ENCODE measurements at places on chromosomes 11 and 22.
A peak's percentile ranks its signal among the peaks of the same experiment; 100 is the strongest.

GRCh38 chr11:125211191-125211947, 46.8 kb downstream of the PKNOX2 start:
- no peak for DNase-seq

GRCh38 chr11:81857386-81857785, 876.3 kb downstream of the FAM181B start:
- no peak for DNase-seq

GRCh38 chr11:74138572-74138971, 32.2 kb downstream of the C2CD3 start:
- DNase-seq, result no peak

GRCh38 chr22:50220603-50221409, 20.0 kb downstream of the SELENOO start:
- DNase-seq, result no peak

GRCh38 chr22:49724893-49725489, 102.7 kb downstream of the BRD1 start:
- peak; percentile 1 for DNase-seq

- no peak for DNase-seq
These were observed 245.1 kb downstream of the DDX10 start for GRCh38 chr11:108909921-108910320.

- no peak for DNase-seq
These were observed 512 bp downstream of the TOLLIP start for GRCh38 chr11:1308743-1309497.

GRCh38 chr11:101797335-101797734, 117.5 kb upstream of the CEP126 start:
- no peak for DNase-seq

GRCh38 chr11:575313-575995, 816 bp upstream of the PHRF1 start:
- no peak for DNase-seq

DNA sequence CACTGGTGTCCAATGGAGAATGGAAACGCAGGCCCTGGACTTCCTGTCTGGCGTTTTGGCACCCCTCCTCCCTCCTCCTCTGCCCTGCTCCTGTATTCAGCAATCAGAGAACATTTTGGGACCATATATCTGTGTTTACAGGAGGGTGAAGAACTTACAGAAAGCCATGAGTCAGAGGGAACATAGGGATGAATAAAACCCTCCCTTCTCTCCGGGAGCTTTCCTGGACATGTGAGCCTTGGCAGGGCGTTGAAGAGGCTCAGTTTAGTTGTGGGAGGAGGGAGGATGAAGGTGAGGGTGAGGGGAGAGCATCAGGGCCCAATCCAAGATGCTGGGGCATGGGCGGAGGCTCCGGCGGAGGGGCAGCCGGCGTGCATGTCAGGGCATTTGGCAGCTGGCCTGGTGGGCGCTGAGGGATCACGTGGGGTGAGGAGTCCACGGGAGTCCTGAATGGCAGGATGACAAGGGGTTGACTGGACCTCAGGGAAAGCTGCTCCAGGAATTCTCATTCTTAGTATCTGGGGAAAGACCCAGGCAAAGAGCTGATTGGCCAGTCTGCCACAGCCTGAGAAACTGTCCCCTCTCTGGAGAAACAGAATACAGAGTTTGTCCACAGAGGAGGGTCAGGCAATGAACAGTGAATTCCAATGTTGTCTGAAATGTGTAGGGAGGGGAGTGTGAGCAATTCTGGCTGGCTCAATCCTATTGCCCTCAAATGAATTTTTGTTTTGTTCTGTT, 28.9 kb downstream of the MICAL2 start:
- DNase-seq, result no peak

DNA sequence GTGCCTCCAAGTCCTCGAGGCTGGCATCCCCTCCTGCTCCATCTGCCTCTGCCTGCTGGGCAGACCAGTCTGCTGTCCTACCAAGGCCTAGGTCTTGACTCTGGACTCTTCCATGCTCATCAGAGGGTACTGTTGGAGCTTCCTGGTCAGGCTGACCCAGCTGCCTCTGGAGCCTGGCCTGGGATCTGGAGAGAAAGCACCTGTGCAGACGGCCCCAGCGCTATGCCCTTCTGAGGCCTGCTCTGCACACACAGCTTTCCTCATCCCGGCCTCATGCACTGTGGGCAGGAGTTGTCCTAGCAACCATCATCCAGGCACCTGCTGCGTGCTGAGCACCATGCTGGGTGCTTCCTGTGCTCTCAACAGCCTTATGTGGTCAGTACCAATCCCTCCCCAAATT, 70.8 kb downstream of the CDKN1C start:
- DNase-seq, result no peak

DNA sequence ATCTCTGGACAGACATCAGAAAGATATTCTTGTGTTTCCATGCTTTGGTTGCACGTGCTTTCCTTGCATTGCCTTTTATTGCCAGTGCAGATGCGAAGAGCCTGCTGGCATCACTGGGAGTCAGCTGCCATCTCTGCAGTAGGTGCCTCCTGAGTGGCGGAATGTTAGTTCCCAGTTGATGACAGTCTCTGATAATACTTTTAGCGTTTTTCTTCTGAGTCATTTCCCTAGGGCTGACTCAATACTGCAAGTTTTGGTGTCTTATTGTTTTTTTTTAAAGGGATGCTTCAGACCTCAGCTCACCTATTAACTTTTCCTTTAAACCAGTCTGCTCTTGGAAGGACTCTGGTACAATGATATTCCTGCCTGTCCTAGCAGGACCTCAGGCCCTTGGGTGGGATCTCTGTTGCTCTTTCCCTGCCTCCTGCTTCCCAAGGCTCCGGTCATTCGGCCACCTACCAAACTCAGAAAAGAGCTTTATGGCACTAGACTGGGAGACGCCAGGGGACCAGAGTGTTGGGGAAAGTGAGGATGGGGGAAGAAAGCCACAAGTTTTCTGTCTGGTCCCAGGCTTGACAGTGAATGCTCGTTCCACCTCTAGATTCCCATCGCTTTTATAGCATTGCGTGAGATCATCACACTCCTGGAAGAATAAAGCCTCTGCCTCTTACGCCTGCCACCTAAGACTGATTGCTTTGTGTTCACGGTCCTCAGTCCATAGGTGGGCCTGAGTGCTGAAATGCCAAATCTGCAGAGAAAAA, 308.7 kb downstream of the DDX10 start:
- DNase-seq, result no peak

DNA sequence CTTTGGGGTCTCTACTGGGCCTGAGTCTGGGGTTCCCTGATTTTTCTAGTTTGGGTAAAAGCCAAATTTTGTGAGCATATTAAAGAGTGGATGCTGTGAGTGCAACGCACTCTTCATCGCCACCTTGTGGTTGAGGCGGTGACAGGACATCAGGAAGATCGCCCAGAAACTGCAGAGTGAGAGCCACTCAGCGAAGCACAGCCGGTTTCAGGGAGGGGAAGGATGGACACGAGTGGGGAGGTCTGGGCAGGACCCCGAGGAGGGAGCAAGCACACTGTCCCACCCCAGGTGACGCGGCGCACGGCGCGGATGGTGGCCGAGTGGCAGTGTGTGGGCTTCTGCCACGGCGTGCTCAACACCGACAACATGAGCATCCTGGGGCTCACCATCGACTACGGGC, 9.1 kb downstream of the SELENOO start:
- DNase-seq, result peak; percentile 63

- no peak for DNase-seq
These were observed 14.9 kb downstream of the AP2A2 start for GRCh38 chr11:940496-941135.

GRCh38 chr11:78935398-78936068, 360.9 kb upstream of the NARS2 start:
- DNase-seq, result peak; percentile 75

DNA sequence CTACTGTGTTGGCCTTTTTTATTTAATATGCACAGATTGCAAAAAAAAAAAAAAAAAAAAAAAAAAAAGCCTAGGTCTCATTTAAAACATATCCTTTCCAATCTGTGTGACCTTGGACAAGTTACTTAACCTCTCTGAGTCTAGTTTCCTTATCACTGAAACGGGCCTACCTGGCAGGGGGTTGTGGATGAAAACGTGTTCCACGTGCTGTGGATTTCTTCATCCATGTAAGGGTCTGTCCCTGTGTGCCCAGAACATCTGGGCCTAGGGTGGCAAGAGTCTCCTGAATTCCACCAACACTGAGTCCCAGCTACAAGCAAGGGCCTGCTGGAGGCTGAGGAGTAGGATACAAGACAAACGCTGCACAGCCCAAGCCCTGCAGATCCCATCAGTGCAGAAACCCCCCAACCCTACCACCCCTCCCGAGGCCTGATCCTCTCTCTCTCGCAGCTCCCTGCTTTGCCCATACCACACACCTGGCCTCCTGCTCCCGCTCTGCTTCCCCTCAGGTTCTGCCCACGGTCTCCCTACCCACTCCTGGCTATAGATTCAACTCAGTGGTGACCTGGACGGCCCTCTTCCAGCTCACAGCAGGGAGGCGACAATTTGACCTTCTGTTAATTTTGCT, 4.7 kb upstream of the GNAZ start:
- DNase-seq, result no peak

DNA sequence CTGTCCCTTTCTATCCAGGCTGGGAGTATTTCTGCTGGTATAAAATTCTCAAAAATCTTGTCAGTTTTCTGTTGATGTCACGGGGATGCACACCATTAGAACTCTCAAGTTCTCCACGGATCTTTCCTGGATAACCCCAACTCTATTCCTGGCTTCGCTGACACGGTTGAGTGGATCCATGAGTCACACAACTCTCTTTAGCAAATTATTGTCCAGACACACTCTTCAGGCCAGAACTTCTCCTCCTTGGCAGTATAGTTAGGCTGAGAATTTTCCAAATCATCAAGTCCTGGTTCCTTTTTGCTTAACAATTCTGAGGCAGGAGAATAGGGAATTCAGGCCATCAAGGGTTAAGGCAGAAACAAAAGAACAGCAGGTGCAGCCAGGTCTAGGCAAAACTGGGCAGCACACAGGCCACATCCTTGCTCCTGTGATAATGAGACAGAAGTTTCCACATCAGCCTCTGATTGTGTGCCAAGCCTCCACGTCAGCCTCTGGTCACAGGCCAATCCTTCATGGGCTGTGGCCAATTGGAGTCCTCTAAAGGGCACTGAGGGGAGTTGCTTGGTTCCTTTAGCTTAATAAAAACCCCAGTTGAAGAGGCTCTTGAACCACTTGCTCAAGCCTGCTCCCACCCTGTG, 5.7 kb upstream of the ACAT1 start:
- DNase-seq, result no peak

DNA sequence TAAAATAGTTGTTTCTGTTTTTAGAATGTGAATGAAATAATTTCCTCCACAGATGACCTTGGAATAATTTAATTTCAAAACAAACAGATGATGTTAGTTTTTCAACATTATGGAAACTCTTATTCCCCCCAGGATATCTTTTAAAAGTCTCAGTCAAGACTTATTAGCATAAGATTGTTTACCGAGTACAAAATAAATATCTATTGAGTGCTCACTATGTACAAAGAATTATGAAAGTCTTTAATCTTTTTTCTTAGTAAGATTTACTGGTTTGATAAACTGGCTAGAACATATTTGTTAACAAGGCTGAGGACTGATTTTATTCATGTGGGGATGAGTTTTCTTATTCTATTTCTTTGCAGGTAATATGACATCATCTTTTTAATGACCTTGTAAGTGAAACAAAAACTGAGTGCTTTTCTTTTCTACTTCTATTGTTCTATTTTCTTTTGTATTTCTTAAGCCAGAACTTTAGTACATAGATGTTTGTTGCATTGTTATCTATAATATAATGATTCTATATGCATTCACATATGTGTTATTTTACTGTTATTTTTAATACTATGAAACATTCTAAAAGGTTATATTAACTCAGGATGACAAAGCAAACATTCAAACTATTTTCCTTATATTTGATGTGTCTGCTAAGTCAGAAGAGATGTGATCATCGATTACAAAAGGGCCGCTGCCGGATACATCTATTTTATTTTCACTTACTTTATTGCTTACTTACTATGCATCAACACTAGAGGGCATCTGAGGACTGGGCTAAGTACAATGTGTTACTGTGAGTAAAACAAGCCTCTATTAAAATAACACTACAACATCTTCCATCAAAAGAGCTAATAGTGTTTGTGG, 111.0 kb upstream of the ARHGAP42 start:
- DNase-seq, result peak; percentile 11

- no peak for DNase-seq
These were observed 135.6 kb downstream of the NAV2 start for GRCh38 chr11:19848219-19848618.

DNA sequence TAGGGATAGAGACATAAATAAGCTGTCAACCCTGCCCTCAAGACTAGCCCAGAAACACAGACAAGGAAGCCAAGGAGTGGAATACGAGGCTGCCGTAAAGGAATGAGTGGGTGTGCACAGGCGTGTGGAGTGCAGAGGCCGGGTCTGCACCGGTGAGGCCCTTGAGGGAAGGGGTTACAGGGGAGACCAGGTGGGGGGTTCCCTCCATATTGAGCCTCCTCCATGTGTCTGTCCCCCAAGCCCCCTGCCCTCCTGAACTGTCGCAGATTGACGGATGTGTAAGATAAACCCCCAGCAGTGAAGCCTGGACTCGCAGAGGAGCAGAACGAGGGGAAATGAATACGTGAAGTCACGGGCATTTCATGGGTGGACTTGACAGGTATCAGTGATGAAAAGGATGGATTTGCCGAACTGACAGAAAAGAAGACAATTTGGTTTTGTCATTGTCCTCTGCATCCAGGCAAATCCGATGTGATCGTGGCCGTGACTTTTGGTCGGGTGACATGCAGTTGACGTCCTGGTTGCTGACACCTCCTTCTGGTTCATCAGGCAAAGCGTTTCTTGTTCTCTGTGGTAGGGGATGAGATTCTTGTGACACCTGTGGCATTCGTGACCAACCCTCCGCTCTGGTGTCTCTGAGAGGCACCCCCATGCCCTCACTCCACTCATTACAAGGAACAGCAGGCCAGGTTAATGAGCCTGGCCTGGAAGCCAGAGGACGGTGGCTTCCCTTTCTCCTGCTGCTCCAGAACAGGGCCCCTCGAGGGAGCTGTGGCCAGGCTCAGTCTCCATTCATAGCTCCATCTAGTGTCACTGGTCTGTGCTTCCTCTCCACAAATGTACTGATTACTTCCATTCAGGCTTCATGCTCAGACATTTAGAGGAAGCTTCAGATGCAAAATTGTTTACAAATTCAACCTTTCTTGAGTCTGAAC, 223.1 kb upstream of the B3GAT1 start:
- no peak for DNase-seq

DNA sequence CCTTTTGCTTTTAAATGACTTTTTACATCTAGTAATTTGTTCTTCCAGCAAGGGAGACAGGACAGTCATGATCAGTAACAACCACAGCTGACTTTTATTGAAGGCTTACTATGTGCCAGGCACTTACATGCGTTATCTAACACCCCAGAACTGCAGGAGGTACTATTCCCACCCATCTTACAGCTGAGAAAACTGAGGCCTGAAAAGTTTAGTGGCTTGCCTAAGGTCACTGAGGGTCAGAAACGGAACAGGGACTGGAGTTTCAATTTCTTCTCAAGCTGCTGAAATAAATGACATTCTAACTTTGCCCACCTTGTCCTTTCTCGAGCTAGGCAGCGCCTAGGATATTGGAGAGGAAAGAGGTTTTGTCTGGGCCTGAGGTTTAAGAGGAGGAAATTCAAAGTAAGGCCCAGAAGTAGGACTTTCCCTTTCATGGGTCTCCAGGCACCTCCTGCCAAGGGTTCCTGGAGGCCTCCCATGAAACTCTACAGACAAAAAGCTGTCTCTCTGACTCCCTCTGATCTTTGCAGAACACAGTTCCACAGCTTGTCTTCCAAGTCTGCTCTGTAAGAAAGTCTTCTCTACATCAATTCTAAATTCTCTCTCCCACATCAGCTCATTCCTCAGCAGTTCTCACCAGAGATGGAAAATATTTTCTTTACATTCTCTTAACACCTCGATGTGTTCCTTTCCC, 102.2 kb downstream of the NAT10 start:
- DNase-seq, result no peak

GRCh38 chr11:117898059-117898458, 21.6 kb upstream of the FXYD6 start:
- no peak for DNase-seq

All from CD14-positive monocyte (primary cell).